ENCODE measurements at places on chromosomes 1 and 21.

DNA sequence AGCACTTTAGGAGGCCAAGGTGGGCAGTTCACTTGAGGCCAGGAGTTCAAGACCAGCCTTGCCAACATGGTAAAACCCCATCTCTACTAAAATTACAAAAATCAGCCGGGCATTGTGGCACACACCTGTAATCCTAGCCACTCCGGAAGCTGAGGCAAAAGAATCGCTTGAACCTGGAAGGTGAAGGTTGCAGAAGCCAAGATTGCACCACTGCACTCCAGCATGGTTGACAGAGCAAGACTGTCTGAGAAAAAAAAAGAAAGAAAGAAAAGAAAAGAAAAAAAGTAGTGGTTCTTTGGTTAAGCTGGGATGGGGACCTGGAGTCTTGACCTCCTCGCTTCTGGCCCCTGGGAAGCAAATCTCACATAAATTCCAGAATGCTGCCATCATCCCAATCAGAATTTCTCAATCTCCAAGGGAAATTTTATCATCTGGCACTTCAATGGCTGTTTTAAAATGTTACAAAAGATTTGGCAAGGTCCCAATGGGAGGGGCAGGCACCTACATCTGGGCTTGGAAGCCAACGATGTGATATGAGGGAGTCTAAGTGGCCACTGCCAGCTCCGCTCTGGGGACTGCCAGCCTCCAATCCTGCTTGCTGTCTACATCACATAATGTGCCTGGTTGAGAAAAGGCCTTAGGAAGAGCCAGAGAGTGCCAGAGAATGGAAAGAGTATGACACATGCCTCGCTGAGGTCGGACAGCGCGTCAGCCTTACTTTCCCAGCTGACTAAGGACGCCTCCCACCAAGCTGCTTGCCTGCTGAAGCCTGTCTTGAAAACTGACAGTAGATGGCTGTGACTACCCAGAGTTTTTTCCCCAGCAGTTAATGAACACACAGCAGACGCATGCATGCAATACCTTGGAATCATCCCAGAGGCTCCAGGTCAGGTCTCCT lies 42.1 kb upstream of the SRP9 start:
- peak; percentile 57 for DNase-seq

DNA sequence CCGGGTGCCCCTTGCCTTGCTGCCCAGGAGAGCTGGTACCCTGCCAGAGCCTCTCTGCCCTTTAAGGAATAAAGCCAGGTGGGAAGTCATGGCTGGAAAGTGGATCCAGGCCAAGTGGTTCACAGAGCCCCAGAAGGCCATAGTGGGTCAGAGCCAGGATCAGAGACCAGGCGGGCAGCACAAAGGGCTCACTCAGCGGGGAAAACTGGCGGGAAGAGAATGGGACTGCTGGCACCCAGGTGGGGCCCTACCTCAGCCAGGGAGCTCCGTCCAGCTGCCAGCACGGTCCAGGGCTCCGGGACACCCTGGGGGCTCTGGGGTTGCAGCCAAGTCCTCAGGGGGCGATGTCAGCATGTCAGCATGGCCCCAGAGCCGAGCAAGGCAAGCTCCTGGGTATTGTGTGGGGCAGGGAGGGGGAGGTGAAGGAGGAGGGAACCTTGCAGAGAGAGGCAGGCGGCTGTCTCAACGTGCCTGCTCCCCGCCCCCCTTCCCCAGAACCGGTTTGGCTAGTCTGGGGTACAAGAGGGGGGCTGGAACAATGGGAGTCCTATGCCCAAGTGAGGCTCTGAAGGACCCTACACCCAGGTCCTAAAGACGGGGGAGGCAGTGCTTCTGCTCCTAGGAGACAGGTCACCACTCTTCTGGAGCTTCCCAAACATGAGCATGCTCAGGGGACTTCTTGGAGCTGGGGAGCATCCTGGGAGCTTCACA lies at the start of gene ARHGEF19:
Gene ARHGEF19 (minus strand): TSS at position 402 of the 711 bp plus-strand sequence. CDS start 3,598 bp downstream, outside the sequence.
- no peak for DNase-seq

GRCh38 chr1:47866601-47867437 lies 130.4 kb downstream of the TRABD2B start:
- DNase-seq, result no peak

- peak; percentile 39 for DNase-seq
Observed at GRCh38 chr1:100360790-100361510, 8.6 kb downstream of the CDC14A start.

GRCh38 chr1:159211331-159212136 lies 6.9 kb downstream of the ACKR1 start:
- DNase-seq, result peak; percentile 66

- peak; percentile 95 for DNase-seq
Observed at GRCh38 chr1:61184040-61184713, 101.8 kb downstream of the NFIA start.

- peak; percentile 78 for DNase-seq
Observed at GRCh38 chr1:154961207-154962155, at the start of gene PYGO2. TSS of gene PYGO2 (minus strand) at chr1:154961782. CDS start at chr1:154961576, 206 bp downstream.

DNA sequence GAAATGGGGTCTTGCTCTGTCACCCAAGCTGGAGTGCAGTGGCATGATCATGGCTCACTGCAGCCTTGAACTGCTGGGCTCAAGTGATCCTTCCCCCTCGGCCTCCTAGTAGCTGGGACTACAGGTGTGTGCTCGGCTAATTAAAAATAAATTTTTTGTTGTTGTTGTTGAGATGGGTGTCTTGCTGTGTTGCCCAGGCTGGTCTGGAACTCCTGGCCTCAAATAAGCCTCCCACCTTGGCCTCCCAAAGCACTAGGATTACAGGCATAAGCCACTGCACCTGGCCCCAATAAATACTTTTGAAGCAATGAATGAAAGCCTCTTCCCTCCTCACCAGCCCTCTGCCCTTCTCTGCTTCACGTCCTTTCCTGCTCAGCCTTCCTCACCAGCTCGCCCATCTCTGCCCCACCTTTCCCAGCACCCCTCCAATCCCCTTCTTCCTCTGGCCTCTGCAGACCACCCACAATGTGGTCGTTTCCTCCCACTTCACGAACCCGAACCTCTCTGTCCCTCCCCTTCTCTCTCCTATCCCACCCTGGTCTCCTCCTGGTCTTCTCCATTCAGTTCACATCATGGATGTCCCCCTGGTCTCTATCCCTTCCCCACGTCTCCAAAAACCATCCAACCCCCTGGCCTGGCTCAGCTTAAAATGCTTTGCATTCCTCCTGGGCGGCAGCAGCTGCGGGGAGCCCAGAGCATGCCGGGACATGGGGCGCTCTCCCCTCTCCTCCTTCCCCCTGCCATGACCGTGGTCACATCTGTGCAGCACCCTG lies 38.4 kb downstream of the RAP1GAP start:
- DNase-seq, result no peak

GRCh38 chr1:6035719-6036118 lies 10.0 kb upstream of the KCNAB2 start:
- no peak for DNase-seq

- DNase-seq, result no peak
Observed at GRCh38 chr1:170864876-170865538, 70.3 kb upstream of the MROH9 start.

GRCh38 chr1:35660581-35661473 lies 19.5 kb upstream of the PSMB2 start:
- DNase-seq, result no peak

All from Ammon's horn (tissue), 1 donor.